Coronary artery (tissue), 2 donors: ENCODE measurements at places on chromosomes 7 and 10.

DNA sequence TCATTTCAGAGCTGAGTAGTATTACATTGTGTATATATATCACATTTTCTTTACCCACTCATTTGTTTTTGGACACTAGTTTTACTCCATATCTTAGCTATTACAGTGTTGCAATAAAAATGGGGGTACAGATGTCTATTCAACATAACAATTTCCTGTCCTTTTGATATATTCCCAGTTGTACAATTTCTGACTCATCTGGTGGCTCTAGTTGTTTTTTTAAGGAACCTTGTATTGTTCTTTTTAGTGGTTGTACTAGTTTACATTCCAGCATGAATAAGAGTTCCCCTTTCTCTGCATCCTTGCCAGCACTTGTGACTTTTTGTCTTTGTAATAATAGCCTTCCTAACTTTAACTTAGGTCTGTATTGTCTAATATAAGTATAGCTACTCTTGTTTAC is 739.9 kb downstream of the XPNPEP1 start:
- DNase-seq: no peak

DNA sequence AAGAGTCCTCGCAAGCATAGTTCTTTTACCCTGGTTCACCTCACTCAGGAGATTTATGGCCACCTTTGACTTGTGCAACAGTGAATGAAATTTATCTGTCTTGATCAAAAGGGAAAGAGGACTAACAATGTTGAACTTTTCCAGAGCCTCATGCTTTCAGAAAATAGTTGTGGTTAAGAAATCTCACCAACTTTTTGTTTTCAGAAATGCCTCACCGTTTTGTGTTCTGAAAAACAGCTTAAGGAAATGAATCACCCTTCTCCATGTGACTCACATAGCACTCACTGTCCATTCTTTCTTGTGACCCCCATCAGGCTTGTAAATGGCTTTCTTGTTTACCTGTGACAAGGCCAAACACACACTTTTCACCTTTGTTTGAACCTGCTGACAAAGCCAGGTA is 148.6 kb upstream of the FAM3C start:
- DNase-seq: no peak

DNA sequence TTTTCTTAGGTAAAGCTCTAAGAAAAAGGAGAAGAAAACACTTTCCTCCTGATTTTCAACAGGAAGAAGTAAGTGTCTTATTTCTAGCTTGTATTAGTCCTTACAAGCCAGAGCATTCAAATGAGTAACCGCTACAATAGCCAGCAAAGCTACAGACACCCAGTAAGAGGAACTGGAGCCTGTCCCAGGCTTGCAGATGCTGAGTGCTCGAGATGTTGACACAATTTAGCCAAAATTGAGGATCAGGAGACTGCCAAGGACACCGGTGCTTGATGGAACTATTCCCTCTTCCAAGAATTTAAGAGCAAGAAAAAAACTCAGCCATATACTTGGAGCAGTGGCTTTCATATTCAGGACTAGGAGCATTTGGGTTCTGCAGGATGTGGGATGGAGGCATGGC is 149.3 kb upstream of the DPP6 start:
- DNase-seq: no peak

- DNase-seq: no peak
These were observed 16.3 kb downstream of the ACSL5 start for GRCh38 chr10:112390125-112390703.

GRCh38 chr7:151863386-151864079 is 13.4 kb downstream of the PRKAG2 start:
- DNase-seq: no peak

GRCh38 chr10:7507887-7508726 is 97.3 kb upstream of the SFMBT2 start:
- DNase-seq: no peak

GRCh38 chr10:33652870-33653269 is 318.4 kb upstream of the NRP1 start:
- DNase-seq: no peak

DNA sequence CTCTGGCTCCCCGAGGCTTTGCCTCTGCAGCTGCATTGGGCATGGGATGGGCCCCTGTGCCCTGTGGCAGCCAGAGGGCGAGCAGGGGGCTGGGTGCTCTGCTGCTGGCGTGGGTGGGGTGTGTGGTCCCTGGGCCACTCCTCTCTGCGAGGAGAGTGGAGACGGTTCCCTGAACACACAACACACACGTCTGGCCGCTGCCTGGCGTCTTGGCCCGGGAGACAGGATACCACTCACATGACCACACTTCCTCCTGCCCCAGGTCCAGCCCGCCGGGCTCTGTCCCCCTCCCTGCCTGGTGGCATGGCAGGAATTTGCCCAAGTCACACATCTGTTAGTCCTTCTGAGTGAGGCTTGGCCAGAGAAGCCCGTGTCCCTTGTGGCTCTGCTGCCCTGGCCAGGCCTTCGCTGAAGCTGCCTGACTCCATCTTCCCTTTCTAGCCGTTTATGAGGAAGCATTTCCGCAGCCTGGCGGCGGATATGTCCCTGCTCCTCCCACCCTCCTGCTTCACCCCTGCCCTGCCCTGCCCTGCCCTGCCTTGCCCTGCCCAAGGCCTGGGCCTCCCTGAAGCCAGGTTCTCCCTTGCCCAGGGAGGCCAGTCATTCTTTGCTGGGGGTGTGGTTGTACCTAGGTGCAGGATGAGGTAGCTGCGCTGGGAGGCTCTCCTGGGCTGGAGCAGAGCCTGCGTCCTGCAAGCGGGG is 3.0 kb downstream of the BRI3 start:
- peak; percentile 93 for DNase-seq
